ENCODE measurements at places on chromosomes 4 and X.

DNA sequence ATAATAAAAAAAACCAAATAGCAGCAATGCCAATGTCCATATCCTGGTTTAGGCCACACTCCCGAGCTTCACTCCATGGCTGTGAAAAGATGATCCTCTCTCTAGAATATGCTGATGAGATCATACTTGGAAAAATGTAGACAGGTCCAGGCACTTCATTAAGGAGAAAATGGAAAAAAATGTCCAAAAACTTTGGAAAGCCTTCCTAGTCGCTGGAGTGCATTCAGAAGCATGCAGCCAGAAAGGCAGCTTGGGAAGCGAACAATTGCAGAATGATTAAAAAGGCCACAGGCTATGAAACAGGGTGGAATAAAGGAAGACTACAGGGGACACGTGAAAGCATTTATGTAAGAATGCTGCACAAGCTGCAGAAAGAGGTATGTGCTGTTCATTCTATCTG is 165.6 kb upstream of the HCCS start:
- DNase-seq: peak; percentile 71

- peak; percentile 44 for DNase-seq
Observed at GRCh38 chrX:103847174-103847870, 15.3 kb upstream of the RAB9B start.

DNA sequence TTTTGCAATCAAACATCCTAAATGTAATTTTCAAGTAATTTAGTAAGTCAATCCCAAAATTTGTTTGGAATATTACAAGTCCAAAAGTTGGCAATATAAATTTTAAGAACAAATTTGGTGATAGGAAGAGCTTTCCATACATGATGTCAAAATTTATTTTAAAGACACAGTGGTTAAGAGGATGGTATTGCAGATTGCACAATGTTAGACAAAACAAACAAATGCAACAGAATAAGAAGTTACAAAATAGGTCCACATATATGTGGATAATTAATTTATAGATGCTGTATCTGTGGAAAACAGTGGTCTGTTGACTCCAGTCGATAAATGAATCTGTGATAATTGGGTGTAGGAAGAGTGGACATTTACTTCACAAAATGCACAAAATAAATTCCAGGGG is 358.5 kb downstream of the PCDH7 start:
- DNase-seq: no peak

DNA sequence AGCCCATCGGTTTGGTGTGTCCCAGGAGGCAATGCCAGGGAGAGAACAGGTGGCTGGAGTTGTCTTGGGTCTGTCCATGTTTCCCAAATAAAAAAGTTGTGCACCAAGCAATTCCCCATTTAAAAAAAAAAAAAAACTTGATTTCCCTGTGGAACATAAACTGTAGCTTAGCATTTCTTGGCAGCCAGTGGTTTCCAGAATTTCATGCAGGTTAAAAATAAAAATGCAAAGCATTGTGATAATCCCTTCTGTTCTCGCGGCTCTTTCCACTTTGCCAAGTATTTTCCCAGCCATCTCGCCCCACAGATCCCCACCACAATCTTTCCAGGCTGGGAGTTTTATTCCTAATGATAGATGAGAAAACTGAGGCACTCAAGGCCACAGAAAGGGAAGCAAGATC is 51.4 kb upstream of the MSX1 start:
- DNase-seq: no peak

DNA sequence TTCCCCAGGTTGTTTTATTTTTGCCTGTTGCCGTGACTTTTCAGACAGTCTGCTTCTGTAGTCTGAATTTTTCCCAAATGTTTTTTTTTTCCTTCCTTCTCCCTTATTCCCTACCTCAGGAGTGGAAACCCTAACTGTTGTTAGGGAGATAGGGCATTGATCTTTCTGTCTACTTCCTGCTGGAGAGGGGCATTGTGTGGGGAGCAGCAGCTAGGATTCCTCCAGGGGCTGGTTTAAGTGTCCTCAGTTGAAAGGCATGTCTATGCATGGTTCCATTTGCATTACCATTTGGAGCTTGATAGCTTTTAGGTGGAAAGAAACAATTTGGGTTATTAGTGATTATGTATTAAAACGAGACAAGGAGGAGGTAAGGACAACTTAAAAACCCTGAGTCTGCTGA is 383.9 kb downstream of the DCAF12L2 start:
- no peak for DNase-seq

DNA sequence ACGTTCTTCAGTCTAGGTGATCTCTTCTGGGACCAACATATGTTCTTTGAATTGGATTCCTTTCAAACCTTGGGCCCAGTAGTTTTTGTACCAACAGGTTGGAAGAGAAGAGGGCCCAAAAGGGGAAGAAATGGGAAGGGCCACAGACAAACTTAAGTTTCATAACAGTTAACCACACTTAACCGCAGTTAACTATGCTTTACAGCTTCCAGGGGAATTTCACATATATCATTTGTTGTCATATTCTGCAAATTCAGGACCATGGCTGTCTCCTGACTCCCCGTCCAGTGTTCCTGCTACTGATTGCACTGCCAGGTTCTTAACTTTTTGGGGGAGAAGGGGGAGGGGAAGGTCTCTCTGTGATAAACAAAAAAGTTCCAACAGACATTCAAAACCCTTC is 34.6 kb downstream of the RTL5 start:
- no peak for DNase-seq
